ENCODE measurements at places on chromosomes 5 and 9. TPM values are rescaled to one million over a fixed set of nuclear protein-coding genes. Genes with fewer than 3 reads are reported as not detected.

The SPATA6L gene
- 5.4 TPM for total RNA-seq

DNA sequence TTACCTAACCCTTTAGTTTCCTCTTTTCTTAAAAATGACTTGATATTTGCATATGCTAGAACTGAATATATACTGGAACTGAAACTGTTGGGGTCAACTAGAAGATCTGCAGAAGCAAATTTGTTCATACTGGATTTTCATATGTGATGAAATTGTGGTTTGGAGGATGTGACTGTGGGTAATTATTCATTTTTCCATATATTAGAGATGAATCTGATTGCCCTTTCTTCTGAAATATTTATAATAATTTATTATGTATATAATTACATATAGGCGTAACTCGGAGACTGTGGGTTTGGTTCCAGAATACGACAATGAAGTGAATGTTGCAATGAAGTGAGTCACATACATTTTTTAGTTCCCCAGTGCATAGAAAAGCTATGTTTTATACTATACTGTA lies 149.1 kb downstream of the ATP10B start:
- DNase-seq, result no peak

The NOXA1 gene
- 3.5 TPM for total RNA-seq

The NR4A3 gene
- total RNA-seq, result 2.6 TPM

DNA sequence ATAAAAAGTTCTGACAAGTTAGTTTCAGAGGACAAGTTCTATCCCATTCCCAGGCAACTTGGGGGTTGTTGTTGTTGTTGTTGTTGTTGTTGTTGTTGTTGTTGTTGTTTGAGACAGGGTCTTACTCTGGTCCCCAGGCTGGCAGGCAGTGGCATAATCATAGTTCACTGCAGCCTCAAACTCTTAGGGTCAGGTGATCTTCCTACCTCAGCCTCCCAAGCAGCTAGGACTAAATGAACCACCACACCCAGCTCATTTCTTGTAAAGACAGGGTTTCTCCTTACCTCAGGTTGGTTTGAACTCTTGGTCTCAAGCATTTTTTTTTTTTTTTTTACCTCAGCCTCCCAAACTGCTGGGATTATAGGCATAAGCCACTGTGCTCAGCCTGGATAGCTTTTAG lies 15.3 kb downstream of the PPP1R2B start:
- DNase-seq, result no peak

The MYO10 gene
- total RNA-seq, result 99.3 TPM

The IFNA21 gene
- not detected for total RNA-seq

The ANKDD1B gene
- total RNA-seq, result 11.6 TPM

Measured in stomach (tissue), 19 donors.